ENCODE measurements at places on chromosomes 12 and 14.

GRCh38 chr14:21308479-21309237 is 28.8 kb downstream of the RPGRIP1 start:
- DNase-seq, result no peak

DNA sequence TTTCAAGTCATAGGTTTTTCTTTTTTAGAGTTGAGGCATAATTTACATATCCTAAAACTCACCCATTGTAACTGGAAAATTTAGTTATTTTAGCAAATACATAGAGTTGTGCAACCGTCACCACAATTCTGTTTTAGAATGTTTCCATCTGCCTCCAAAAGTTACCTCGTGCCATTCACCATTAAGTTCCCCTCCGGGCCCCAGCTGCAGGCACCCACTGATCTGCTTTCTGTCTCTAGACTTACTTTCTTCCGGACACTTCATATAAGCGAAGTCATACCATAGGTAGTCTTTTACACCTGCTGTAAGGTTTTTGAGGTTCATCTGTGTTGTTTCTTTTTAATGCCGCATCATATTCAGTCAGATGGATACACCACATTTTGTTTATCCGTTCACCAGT is 28.7 kb downstream of the PPP2R5C start:
- no peak for DNase-seq

GRCh38 chr14:76257842-76258397 is 106.2 kb downstream of the GPATCH2L start:
- DNase-seq, result no peak

GRCh38 chr12:77678621-77679020 is 152.1 kb upstream of the NAV3 start:
- DNase-seq, result no peak

DNA sequence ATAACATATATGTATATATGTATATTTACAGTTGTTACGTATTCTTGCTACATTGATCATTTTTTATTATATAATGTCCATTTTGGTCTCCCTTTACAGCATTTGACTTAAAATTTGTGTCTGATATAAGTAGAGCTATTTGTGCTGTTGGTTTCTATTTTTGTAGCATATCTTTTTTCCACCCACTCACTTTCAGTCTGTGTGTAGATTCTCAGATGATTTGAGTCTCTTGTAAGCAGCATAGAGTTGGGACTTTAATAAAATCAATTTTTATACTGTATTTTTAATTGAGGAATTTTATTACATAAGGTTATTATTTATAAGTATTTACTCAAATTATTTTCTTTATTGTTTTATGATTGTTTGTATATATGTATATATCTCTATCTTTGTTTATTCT is 1293.7 kb downstream of the TMEM121 start:
- no peak for DNase-seq

- DNase-seq, result no peak
Measured at GRCh38 chr14:87935081-87935828, 57.7 kb downstream of the GALC start.

GRCh38 chr14:106060276-106060975 is 534.0 kb downstream of the TMEM121 start:
- DNase-seq, result no peak

GRCh38 chr14:104262515-104263514 is 124.4 kb downstream of the KIF26A start:
- no peak for DNase-seq

DNA sequence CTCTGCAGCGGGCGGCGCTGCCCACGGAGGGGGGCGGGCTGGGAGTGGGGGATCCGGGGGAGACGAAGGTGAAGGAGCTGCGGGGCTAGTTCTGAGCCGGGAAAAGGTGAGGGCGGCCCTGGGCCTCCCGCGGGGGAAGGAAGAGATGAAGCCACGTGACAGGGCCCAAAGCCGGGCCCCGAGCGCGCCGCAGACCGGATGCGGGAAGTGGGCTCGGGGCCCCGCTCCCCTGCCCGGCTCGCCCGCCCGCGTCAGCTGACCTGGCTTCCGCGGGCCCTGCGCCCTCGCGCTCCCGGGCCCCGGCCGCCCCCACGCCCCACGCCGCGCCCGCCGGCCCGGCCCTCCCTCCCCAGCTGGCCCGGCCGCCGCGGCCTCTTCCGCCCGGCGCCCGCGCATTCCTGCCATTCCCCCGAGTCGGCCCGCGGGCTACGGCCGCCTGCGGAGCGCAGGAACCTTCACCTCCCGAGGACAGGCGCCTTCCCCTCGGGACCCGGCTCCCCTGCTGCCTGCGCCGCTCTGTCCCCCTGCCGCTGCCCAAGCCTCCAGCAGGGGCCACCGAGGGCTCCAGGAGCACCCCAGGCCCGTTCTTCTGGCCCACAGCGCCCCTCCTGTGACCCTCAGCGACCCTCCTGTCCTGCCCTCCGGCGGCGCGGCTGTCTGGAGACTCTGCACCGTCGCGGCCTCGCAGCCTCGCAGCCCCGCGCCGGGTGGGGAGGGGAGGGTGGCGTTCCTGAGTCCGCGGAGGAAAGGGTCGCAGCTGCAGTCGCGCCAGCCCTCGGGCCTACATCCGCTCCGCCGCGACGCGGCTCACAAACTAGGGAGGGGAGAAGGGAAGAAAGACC is 20.4 kb downstream of the NINJ2 start:
- DNase-seq, result no peak

DNA sequence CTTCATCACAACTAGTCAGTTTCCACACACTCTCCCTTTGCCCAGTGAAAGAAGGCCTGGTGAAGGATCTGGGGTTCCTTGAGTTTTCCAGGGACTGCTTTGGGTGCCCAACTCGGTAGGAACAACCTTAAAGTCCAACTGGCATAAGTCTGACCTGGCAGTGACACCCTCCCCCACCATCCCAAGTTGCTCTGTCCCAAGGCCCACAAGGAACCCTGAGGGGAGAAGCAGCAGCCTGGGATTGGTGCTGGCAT is 1.6 kb downstream of the KMT2D start:
- no peak for DNase-seq

- DNase-seq, result no peak
Measured at GRCh38 chr12:5889381-5890047, 55.5 kb downstream of the ANO2 start.

DNA sequence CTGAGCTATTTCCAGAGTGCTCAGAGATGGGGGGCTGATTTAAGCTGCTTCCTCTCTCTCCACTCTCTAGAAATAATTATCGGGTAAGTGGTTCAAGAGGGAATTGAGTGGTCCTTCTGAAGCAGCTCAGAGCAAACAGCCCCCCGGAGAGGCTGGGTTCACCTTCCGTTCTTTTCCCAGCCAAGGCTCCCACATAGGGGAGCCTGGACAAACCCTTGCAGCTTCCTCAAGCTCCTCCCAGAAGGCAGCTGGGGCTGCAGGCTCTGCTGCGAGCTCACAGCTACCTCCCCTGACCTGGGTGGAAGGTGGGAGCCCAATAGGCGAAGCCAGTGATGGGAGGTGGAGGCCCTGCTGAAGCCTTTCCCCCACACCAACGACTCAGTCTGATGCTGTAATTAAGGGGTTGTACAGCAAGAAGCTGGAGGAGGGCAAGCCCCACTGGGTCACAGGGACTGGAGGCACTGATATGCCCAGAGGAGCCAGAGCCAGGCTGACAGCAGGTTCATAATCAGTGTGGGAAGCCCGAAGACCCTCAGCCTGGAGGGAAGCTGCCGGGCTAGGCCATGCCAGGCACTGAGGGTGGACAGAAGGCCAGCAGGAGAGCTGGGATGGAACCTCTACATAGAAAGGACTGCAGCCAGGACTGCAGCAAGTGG is 52.4 kb downstream of the ARL6IP4 start:
- DNase-seq, result no peak

GRCh38 chr14:103696070-103696402 is 19.2 kb downstream of the XRCC3 start:
- DNase-seq, result no peak

- DNase-seq, result no peak
Measured at GRCh38 chr14:66216763-66217162, 269.4 kb upstream of the CCDC196 start.

- DNase-seq, result no peak
Measured at GRCh38 chr12:57101892-57102695, 9.1 kb downstream of the STAT6 start.

DNA sequence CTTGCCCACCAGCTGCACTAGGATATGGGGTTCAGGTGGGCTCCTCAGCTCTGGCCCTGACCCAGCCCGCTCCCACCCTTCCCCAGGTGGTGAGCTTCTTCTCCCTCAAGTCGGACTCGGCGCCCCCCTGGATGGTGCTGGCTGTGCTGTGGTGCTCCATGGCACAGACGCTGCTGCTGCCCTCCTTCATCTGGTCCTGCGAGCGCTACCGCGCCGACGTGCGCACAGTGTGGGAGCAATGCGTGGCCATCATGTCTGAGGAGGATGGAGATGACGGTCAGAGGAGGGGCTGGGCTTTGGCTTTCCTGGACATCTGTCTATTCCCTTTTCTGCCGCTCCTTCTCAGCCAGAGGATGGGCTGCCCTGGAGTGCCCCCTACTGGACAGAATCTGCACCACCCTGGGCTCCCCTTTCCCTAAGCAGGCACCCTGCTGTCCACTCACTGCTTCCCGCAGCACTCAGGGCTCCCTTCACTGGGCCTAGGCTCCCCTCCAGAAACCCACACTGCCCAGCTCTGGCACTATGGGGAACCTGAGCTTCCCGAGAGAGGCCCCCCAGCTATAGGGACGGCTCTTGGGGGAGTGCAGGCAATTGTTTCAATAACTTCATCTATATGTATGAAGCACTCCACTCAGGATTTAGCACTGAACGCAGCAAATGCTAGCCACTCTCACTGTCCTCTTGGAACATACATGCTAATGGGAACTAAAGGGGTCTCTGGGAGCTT is 2.6 kb upstream of the P3H3 start:
- no peak for DNase-seq

DNA sequence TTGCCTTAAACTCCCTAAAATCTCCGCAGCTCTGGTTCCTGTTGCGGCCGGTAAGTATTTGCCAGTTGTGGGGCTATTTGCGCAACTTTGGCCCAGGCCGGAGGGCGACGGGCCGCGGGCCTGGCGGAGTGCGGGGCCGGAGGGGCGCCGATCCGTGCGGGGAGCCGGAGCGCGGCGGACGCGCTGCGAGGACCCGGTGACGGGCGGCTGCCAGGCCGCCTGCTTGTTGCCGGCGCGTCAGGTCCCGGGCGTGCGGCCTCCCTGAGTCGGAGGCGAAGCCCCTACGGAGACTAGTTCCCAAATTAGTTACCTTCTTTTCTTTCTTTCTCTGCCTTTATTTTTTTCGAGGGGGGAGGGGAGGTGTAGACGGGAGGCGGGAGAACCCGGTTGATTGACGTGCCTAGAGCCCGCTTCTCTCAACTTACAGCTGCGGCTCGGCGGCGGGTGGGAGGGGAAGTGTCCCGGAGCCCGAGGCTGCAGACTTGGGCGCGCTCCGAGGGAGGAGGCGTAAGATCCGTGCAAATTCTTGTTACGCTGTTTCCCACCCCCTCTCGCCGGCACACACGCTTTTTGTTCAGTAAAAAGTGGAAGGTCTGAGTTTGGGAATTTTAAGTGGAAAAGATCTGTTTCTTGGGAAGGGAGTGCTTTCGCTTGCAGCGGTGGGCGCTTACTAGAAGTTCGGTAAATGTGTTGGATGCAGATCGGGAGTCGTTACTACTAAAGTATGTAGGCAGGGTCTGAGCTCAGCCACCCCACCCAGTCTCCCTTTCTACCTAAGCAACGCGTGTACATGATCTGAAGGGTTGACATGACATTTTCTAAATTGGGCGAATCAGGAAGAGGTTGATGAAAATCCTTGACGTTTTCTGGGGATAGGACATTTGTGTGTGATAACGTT is 576 bp downstream of the ZBTB1 start:
- DNase-seq, result no peak

GRCh38 chr14:100408350-100409002 is 85.3 kb downstream of the SLC25A47 start:
- no peak for DNase-seq

DNA sequence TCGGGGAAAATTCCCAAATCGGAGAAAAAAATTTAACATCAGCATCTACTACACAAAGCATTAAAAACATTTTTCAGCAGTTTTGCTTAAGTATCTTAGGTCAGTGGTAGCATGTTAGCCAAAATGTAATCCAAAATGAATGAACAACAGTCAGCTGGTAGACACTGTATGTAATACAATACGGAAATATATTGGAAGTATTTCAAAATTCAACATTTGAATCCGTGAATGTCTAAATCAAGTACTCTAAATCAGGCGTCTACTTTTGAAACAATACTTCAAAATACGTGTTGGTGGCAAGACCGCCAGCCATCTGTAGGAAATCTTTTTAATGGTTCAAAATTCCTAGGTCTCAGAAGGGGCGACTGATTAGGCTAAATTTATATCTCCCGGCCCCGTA is 1.1 kb downstream of the SCAF11 start:
- DNase-seq, result no peak

GRCh38 chr12:71810921-71811320 is 28.6 kb upstream of the TBC1D15 start:
- no peak for DNase-seq
